ENCODE measurements at places on chromosomes 5 and 9.

DNA sequence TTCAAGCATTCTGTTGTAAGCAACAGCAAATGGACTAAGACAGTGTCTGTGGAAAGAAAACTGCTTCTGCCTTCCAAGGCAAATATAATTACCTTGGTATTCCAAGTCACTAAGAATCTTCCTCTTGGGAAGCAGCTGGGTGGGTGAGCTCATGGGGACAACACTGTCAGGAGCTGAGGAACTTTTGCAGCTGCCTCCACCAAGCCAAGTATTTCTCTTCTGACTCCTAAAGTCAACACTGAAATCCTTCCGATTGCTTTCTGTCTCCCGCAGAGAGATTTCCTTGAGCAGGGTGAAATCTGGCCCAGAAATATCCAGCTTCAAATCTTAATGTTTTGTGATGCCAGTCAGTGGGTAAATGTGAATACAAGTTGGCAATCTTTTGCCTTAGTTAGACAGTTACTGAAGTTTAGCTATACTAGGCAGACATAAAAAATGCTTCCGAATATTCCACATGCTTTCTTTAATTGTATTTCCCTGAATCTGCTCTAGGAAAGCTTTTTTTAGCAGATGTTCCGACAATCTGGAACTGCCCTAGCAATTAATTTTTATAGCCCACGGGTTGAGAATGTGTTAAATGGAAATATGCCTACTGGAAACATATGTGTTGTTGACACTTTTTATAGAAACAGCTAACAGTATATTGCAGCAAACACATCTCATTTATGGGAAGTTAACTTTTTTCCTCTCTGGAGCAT, 369.9 kb upstream of the DAB2 start:
- DNase-seq, result no peak

- DNase-seq, result no peak
Measured at GRCh38 chr5:154242964-154243376, 52.4 kb downstream of the GALNT10 start.

DNA sequence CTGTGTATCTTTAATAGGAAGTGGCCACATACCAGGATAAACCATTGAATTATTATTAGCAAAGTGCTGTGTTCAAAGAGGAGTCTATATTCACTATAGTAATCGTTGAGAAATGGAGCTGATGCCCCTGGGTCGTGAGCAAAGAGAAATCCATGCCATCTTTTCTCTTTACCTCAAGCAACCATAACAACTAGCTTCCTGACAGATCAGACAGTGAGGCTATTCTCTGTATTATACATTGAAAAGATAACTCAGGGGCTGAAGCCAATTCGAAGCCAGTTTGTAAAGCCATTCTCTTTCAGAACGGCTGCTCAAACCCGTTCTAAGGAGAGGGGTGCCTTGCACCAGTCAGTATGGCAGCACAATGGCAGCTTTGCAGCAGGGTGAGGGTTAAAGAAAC, 680.6 kb downstream of the SEMA5A start:
- no peak for DNase-seq

DNA sequence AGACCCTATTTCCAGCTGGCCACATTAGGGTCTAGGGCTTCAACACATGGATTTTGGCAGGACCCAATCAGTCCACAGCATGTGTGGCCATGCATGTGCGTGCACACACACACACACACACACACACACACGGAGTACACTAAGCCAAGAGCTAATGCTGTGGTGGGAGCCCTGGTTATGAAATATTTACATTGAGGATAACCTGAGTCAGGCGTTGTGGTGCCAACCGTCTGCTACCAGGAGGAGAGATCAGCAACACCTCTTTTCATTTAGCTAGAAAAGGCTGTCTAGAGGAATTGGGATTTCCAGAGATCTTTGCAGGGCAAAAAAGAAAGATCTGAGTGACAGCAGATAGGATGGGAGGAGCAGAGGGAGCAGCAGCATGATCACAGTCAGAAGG, 141.5 kb downstream of the TRPM3 start:
- no peak for DNase-seq

- no peak for DNase-seq
Measured at GRCh38 chr9:15513335-15513734, 2.6 kb upstream of the PSIP1 start.

DNA sequence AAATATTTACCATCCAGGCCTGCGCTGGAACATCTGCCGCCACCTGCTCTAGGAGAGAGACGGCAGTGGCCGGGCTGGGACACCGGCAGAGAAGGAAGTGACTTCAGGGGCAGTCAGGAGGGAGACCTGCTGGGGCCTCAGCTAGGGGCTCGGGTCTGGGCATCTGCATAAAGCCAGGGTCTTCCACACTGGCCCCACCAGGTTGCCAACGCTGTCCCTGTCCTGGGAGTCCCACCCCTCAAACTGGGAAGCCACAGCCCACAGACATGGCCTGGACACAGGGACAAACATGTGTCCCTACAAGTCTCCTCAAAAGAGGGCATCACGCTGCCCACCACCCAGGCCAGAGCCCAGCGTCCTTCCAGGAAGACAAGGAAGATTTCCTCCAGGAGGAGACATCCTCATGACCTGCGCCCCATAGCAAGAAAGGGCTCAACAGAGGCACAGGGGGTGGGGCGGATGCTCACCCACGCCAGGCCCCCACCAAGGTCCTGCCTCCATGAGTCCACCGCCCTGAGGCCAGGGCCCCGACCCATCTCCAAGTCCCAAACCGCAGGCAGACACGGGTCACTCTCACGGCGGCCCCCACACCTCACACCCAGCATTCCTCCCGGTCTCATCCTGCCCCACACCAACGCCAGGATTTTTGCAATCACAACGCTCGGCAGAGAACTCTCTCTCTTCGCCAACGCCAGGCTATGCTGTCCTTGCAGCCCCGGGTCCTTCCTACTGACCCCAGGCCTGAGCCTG, 9.0 kb downstream of the VAV2 start:
- DNase-seq, result no peak

- DNase-seq, result no peak
Measured at GRCh38 chr9:34037626-34038025, 11.1 kb downstream of the UBAP2 start.

- no peak for DNase-seq
Measured at GRCh38 chr5:31769530-31769929, 130.6 kb downstream of the PDZD2 start.

DNA sequence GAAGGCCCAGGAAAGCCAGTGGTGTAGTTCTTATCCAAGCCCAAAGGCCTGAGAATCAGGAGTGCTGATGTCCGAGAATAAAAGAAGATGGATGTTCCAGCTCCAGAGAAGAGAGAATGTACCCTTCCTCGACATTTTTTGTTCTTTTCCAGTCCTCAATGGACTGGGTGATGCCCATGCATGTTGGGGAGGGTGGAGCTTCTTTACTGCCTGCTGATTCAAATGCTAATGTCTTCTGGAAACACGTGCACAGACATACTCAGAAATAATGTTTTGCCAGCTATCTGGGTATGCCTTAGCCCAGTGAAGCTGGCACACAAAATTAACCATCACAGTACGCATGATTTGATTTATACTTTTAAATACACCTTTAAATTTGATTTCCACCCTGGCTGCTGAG, 61.5 kb upstream of the FOXE1 start:
- DNase-seq, result no peak

- DNase-seq, result no peak
Measured at GRCh38 chr5:67183859-67184258, 12.7 kb downstream of the CD180 start.

DNA sequence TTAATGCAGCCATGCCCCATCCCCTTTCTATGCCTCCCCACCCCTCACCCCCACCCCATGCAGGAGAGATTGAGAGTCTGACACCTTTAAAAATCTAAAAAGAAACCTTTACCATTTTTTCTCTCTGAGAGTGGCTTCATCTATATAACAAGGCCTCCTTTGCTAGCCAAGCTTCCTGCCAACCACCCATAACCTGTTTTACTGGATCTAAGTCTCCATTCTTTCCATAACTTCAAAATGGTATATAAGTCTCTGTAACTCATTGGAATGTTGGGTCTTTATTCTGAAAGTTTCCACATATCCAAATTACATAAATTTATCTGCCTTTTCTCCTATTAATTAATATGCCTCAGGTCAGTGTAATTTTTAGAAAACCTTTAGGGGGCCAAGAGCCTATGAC, 1174.0 kb downstream of the MAT2B start:
- no peak for DNase-seq

- no peak for DNase-seq
Measured at GRCh38 chr5:89534331-89534730, 651.3 kb upstream of the MEF2C start.

DNA sequence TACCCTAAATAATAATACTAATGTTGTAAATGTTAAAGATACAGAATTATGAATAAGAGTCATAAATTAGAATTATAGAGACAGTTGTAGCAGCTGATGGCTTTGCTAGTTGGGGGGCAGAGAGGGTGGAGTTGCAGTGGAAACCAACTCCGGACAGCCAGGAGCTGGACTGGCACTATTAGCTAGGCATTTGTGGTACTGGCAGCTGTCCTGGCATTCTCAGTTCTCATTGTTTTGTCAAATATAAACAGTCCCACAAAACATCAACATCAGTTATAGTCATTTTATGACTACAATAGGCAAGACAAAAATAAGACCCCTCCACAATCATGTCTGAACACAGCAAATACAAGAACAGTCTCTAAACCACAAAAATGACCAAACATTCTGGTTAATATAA, 2.8 kb upstream of the FBXL17 start:
- no peak for DNase-seq

GRCh38 chr9:27165670-27166069, 56.6 kb downstream of the TEK start:
- DNase-seq, result no peak

DNA sequence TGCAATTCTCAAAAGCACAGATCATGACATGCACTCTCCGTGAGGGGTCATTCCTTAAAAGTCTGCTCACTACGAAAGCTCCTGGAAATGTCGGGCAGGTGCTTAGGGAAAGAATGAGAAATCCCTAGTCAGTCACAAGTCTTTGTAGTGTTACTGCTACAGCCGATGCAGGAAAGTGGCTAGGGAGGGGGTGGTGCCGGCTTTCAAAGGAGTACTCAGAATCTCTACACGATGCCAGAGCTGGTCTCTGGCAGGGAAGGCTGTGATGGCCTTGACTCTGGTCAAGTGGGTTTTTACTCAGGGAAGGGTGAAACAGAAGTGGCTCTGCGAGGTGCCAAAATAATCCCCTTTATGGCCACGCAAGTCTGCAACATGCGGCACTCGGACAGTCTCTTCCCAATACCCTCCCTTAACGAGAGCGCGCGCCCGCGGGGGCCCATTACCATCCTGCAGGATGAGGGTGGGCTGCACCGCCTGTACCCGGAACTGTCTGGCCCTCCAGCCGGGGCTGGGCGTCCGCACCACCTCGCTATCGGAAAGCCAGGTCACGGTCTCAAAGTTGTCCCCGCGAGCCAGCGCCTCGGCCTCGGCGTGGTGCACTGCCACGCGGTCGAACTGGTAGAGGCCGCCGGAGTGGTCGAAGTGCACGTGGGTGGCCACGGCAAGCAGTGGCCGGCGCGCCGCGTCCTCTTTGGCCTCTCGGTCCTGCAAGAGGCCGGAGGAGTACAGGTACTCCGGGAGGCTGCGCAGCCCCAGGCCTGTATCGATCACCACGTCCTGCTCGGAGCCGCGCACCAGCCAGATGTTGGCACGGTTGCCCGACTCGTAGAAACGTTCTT, 956 bp downstream of the MBLAC2 start:
- no peak for DNase-seq

GRCh38 chr9:81371824-81372223, 317.5 kb downstream of the TLE1 start:
- no peak for DNase-seq

GRCh38 chr9:132575005-132575609, 7.3 kb upstream of the BARHL1 start:
- DNase-seq, result no peak
